ENCODE measurements at places on chromosomes 11 and 22. TPM values are rescaled to one million over a fixed set of nuclear protein-coding genes. Genes with fewer than 3 reads are reported as not detected.

Gene C11orf16
- not detected for total RNA-seq

Gene CLNS1A
- 71.5 TPM for total RNA-seq

Gene FOSL1
- 0.70 TPM for total RNA-seq

Gene CRACR2B
- 18.9 TPM for total RNA-seq

DNA sequence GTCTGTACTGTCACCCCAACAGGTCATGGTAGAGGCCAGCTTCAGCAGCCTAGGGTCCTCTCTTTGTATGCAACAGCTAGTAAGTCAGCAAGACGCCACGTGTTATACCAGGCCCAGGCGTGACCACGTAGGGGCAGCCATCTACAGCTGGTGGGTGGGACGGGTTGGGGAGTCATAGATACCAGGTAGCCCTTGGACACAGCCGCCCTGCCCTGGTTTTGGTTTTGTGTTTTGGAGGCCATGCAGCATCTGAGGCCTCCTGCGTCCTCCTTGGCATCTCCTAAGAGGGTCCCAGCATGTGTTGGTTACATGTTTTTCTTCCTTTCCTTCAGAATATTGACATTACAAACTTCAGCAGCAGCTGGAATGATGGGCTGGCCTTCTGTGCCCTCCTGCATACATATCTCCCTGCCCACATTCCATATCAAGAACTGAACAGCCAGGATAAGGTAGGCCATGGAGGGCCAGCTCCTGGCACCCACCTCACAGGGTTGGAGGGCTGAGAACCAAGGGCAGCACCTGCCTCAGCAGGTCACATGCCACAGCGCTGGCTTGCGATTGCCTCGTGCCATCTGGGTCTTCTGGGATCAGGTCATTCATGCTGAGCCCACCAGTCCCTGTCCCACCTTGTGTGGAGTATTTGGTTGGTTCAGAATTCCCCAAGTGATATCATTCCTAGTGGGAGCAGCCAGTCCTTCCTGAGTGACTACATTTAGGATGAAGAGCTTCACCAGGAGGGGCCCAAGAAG lies 16.0 kb upstream of the ADORA2A start:
- peak; percentile 29 for DNase-seq

DNA sequence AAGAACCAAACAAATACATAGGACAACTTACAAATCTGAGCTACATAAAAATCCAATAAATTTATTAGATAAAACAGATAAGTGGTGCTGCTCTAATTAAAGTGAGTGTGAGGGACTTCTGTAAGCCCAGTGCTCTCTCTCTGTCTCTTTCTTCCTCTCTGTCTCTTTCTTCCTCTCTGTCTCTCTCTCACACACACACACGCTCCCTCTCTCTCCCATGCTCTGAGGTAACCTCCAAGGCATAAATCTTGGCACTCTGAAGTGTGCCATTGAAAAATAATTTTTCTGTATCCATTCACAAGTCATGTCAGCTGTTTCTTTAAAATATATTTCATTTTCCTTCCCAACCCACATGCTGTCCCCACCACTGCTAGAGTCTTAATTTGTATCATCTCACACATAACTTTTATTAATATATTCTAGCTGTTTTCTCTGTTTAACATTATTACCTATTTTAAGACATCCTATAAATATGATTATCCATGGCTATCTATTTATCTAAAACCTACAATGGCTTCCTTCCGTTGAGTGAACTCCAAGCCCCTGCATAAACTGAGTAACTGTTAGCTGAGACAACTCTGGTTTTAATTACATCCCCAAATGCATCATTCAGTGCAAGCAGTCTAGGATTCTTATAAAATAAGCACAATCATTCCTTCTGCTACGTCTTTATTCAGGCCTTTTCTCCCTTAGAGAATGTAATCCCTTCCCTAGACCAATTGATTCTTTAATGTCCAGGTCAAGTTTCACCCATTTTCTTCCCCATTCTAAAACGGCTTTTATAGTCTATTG lies 57.4 kb upstream of the SLC5A12 start:
- DNase-seq, result no peak

DNA sequence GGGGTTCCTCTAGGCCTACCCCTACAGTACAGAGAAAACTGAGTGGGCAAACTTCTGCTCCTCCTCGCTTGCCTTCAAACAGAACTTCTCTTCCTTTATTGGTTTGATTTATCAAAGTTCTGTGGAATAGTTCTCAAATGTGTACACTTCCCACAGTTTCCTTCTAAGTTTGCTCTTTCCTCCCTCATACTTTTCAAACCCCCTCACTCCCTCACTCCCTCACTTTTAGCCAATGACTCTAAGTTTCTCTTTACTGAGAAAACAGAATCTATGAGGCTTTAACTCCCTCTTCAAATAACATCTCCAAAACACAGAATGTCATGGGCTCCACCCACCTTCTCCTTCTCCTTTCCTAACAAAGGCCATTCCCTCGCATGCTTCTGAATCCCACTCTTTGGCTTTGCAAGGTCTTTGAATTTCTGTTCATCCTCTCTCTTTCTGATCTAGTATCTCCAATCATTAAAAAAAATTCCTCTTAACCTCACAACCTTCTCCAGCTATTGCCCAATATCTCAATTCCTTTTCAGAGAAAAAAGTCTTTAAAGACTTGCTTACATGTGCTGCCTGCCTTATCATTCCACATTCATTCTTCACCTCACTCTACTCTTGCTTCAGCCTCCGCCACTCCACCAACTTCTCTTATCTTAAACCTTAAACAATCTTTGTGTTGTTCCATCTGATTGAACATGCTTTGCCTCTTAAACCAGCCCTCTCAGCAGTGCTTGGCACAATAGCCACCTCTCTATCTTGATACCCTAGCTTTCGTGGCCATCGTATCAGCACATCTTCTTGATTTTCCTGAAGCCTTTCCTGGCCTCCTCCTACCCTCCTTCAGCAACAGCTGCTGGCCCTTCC lies 57.2 kb downstream of the DDI1 start:
- no peak for DNase-seq

- DNase-seq, result no peak
Observed at GRCh38 chr22:46239261-46240048, 10.6 kb downstream of the CDPF1 start.

DNA sequence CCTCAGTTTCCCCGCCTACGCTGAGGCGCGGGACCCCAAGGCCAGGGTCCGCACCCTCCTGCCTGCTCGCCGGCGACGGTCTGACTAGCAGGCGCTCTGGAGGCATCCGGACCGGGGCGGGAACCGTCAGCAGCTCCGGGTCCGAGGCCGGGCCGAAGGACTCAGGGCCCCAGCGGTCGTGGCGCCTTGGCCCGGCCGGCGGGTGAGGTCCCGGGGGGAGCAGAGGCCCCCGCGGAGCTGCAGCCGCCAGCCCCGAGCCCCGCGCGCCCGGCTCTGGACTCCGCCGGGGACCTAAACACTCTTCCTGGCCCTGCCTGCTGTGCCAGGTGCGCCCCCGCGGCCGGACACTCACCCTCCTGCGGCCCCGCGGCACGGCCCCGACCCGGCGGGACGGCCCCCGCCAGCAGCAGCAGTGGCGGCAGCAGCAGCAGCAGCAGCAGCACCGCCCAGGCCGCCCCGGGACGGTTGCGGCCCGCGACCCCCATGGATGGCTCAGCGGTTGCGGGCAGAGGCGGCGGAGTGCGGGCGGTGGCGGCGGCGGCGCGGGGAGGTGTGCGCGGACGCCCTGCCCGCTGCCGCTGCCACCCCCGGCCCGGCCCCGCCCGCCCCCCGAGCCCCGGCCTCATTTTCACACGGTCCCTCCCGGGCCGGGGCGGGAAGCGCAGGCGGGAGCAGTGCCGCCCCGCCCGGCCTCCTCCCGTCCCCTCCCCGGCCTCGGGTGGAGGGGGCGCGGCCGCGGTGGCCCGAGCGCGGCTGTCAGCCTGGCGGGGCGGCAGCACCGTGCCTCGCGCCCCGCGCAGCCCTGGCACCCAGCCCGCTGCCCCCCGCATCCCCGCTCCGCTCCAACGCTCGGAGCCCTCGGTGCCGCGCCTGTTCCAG lies at the start of gene SCUBE2:
SCUBE2 (minus strand) TSS at position 556 of the 879 bp plus-strand sequence; CDS start at position 485, 71 bp downstream.
- no peak for DNase-seq

- no peak for DNase-seq
Observed at GRCh38 chr11:3014943-3015342, 22.8 kb upstream of the NAP1L4 start.

GRCh38 chr11:105732611-105733010 lies 122.7 kb downstream of the GRIA4 start:
- no peak for DNase-seq

DNA sequence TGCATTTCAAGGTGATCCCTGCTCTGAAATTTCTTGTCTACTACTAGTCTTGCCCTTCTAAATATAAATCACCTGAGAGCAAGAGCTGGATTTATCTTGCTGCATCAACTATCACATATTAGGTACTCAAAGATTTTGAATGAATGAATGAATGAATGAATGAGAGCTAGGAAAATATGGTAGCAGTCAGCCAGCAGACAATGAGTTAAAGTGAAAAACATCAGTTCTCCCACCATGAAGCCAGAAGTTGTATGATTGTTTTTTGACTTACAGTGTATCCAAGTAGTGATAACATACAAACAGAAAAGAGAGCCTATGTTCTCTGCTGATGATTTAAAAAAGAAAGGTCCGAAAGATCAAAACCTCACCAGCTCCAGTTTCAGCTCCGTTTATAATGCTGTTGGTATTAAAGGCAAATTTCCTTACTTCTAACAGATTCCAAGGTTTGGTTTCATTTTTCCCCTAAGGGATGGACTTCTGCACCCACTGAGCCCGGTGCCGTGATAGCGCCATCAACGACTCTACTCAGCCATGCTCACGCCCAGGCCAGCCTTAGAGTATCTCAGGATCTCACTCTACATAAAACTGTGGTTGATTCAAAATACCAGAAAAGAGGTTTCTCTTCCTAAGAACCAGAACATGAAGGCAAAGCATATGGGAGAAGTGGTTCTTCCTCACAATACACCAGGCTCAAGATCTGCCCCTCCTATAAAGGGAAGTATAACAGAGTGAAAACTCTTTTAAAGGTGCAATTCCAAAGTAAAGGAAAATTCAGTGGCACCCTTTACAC lies 92.0 kb downstream of the SGSM3 start:
- no peak for DNase-seq

DNA sequence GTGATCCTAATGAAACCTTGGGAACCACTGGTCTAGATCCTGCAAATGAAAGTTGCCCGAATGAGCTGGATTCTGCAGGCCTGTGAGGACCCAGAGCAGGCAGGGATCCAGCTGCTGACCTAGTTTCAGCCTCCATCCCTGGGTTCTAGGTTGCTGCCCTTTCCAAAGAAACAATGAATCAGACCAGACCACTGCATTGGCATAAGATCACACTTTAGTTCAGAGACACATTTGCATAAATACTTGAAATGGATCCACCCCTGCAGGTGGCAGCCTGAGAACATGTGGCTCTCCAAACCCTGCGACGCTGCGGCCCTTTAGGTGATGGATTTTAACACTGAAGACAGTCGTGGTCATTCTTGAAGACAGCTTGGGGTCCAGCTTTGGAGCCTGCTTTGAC lies 23.7 kb downstream of the ADAMTS8 start:
- no peak for DNase-seq
